ENCODE measurements at places on chromosomes 16 and 17.
A peak's percentile ranks its signal among the peaks of the same experiment; 100 is the strongest.

GRCh38 chr16:84924331-84925091, 86.8 kb downstream of the ZDHHC7 start:
- DNase-seq: no peak

DNA sequence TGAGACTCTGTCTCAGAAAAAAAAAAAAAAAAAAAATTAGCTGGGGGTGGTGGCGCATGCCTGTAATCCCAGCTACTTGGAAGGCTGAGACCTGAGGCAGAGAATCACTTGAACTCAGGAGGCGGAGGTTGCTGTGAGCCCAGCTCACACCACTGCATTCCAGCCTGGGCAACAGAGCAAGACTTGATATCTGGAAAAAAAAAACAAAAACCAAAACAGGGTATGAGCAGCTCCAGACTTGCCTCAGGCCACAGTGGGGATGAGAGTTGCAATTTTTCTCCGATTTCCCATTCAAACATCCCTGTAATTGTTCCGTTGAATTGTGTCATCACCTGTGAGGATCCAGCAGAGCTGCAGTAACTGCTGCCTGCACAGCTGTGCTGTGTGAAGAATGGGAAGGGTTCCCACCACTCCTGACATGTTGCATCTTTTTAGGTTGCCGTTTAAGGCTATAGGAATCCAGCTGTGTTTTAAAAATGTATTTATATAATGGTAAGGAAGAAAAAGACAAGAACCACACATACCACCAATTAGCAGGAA, 150.0 kb downstream of the VPS53 start:
- no peak for DNase-seq

DNA sequence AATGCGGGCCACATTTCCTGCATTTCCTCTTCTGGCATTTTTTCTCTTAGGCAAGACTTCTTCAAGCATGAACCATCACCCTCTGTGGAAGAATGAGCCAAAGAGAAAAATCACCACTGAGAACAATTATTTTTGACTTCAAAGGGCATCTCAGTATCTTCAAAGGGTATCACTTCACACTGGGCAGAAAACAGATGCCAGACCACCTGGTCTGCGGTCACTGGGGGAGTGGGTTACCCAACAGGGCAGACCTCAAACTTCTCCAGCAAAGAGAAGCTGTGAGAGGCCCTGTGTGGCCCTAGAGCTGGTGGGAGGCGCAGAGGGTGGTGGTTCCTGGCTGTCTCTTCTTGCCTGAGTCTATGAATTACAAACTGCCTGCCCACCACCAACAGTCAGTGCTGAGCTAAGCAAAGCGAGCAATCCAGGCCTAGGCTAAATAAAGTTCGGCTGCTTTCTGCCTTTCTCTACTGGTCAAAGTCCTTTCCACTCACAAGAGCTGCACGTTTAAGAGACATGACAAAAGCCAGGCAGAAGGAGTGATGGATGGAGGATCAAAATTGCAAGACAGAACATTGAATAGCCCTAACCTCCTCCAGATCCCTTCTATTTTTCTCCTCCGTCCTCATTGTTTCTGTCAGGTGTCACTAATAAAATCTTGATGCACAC, 602.7 kb upstream of the CDH5 start:
- no peak for DNase-seq

- no peak for DNase-seq
These were observed 7.6 kb downstream of the TOP2A start for GRCh38 chr17:40410082-40410481.

DNA sequence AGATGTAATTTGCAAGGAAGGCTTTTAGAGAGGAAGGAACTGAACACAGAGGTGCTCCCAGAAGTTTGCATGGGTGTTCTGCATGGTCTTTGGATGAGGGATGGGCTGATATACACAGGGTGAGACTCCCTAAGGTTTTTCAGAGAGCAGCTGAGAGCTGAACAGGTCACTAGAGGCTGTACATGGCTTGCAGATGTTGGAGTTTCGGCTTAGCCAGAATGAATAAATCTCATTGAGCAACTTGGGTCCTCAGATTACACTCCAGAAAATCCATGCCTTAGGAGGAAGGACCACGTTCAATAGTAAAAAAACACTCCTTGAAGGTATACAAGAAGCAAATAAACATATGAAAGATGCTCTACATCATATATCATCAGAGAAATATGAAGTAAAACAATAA, 7.5 kb upstream of the ITGB3 start:
- no peak for DNase-seq

DNA sequence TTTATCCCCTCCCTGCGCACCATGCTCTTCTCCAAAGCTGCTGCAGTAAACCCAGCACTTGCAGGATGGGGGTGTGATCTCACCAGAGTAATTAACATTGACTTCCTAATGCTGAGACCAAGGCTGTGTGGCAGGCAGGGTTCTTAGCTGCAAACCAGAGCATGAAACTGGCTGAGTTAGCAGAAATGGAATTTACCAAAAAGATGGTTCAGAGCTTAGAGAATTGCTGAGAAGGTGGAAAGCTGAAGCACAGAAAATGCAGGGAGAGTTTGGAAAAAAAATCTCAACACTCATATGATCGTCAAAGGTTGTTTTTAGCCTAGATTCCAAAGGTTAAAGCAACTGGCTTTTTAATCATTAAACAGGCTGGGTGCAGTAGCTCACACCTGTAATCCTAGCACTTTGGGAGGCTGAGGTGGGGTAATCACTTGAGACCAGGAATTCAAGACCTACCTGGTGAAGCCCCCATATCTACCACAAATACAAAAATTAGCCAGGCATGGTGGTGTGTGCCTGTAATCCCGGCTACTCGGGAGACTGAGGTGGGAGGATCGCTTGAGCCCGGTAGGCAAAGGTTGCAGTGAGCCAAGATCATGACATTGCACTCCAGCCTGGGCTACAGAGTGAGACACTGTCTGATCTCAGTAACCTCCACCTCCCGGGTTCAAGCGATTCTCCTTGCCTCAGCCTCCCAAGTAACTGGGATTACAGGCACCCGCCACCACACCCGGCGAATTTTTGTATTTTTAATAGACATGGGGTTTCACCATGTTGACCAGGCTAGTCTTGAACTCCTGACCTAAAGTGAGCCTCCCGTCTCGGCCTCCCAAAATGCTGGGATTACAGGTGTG, 6.0 kb upstream of the TXNDC11 start:
- DNase-seq: no peak

GRCh38 chr17:3843935-3844516, 2.0 kb downstream of the NCBP3 start:
- peak; percentile 25 for DNase-seq

DNA sequence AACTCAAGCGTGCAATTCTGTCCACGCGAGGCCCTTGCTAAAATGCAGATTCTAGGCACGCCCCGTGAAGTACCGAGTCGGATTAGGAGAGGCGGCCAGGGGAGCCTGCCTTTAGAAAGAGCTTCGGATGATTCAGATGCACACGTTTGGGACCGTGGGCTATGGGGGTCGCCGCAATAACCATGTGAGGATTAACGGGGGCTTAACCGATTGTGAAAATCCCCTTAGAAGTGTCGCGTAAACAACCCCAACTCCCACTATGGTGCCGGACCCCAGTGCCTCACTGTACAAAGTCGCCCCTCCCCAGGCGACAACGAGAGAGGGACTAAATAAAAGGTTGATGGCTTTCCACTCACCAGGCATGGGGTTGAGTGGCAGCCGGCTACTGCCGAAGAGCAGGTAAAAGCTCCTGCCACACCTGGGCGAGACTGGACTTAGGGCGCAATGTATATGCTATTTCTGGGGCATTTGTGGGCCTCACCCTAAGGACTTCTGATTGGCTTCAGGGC, 635 bp upstream of the SP2 start:
- no peak for DNase-seq

- no peak for DNase-seq
These were observed 1.5 kb downstream of the MYO15A start for GRCh38 chr17:18109935-18110485.

DNA sequence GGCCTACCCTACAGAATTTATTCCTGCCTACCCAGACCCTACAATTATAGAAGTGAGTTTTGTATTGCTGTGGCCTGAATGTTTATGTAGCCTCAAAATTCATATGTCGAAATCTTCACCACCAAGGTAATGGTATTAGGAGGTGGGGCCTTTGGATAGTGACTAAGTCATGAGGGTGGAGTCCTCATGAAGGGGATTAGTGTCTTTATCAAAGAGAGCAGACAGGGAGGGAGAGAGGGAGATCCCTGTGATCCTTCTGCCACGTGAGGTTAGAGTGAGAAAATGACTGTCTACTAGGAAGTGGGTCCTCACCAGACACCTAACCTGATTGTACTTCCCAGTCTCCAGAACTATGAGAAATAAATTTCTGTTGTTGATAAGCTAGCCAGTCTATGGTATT, 981 bp upstream of the DUXB start:
- no peak for DNase-seq

DNA sequence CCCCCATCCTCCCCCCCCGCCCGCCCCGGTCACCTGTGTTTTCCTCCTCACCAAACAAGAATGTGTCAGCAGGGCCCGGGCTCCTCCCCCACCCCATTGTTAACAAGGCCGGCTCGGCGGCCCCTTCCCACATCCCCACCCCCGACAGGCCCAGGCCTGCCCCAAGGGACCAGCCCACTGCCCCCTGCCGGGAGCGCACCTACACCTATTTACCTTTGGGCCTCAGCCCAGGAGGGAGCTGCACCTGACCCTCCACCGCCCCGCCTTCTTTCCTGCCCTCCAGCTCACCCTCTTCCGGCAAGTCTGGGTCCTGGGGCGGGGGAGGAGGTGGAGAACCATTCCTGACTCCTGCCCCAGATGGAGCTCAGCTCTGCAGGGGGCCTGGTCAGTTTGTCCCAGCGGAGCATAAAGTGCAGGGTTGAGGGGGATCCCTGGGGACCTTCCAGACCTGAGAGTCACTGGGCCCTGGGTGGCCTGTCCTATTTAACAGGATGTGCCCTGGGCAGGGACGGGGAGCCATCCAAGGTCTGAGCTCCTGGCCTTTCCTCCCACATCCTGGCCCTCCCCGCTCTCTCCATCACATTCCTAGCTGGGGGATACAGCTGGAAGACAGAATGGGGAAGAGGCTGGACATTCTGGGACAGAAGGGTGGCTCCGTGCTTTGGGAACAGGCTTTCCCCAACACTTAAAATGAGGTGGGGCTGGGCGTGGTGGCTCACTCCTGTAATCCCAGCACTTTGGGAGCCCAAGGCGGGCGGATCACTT, 8.3 kb downstream of the FOXJ1 start:
- DNase-seq: no peak

DNA sequence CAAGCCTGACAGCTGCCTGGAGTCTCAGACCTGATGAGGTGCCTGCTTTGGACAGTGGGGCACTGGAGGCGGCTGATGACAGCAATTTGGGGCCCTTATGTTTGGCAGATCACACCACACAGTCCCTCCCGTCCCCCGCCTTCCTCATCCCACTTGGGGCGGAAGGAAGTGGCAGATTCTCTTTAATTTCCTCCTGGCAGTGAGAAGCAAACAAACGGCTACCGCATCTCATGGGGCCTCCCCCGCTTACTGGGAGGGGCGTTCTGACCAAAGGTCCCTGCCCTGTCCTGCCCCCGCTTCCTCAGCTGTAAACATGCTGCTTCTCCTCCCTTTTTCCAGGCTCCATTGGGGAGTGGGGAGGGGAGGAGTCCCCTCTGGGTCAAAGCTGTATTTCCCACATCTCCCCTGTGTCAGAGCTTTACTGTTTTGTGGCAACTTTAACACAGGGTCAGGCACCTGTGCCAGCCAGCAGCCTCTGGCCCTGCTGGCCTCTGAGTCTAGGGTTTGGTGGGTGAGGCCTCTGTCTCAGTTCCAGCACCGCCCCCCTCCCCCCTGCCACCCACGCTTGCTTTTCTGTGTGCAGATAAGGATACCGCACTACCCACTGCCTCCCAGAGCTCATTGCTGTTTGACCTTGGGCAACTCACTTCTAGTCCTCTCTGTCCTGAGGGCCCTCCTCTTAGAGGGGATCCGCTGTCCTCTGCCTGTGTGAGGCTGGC, 5.4 kb upstream of the NFATC3 start:
- peak; percentile 61 for DNase-seq

DNA sequence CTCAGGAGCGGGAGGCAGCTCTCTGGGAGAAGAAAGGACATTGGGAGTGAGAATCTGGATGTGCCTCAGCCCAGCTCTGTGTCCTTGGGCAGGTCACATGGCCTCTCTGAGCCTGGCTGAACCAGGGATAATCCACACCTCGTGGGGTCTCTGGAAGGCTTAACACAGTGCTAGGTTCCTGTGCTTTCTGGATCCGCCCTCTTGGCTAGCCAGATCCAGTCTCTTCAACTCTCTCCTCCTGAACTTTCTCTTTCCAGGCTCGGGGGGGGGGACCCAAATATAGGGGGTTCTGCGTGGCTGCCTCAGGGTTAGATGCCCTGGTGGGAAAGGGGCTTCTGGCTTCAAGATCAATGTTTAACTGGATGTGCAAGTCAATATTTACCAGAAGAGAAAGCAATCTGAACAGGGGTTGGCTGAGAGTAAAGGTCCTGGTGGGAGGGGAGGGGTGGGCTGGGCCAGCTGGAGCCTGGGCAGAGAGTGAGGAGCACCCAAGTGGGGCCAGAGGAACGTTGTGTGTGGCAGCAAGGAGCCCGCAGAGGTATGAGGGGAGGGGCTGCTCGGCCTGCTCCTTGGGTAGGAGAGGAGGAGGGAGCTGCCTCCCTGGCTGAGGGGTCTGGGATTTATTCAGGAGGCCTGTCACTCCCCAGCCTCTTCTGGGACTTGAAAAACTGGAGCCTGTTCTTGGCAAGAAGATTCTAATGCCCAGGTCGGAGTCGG, at the start of gene SERPINF2:
Gene SERPINF2, plus strand, starts transcription at position 501 of the 717 bp plus-strand sequence. CDS start 2,125 bp downstream, outside the sequence.
- DNase-seq: no peak

- no peak for DNase-seq
These were observed 50.7 kb upstream of the DOC2B start for GRCh38 chr17:231966-232807.

DNA sequence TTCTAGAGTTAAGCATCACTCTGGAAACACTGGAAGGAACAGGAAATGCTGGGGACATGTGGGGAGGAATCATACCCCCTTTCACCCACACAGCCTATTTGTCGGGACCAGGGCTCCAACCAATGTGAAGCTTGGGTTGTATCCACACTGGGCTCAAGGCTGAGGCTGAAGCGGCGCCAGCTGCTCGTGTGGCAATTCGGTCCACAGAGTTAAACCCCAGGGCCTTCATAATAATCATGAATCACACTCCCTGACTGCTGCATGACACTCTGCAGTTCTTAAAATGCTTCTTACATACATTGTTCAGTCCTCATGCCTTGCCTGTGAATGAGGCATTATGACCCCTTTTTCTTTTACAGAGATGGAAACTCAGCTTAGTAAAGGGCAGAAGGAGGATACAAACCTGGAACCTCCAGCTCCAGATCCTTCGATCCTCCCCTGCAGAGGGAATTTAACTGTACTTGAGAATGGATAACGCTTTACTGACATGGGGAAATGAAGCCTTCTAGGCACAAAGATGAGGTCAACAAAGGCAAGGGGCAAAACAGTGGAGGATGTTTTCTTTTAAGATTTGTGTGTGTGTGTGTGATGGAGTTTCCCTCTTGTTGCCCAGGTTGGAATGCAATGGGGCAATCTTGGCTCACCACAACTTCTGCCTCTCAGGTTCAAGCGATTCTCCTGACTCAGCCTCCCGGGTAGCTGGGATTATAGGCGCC, 72.7 kb downstream of the SOX9 start:
- DNase-seq: no peak

- DNase-seq: no peak
These were observed 762 bp downstream of the WDR59 start for GRCh38 chr16:74984194-74984528.

- DNase-seq: no peak
These were observed 112.6 kb downstream of the IRF8 start for GRCh38 chr16:86011532-86011931.

GRCh38 chr17:2064980-2065785, 10.3 kb downstream of the HIC1 start:
- no peak for DNase-seq
